ENCODE measurements at places on chromosomes 6 and 20. TPM values are rescaled to one million over a fixed set of nuclear protein-coding genes. Genes with fewer than 3 reads are reported as not detected.

Gene EMILIN3
- total RNA-seq = not detected

Gene CRISP3
- not detected for total RNA-seq

Gene ALDH8A1
- total RNA-seq = 1.0 TPM

Gene PLA2G7
- total RNA-seq = not detected

Gene NKAIN2
- total RNA-seq = not detected

Gene NFATC2
- total RNA-seq = 62.0 TPM

Gene POU5F1
- 0.20 TPM for total RNA-seq

Gene FOXS1
- total RNA-seq = not detected

Gene TAF11
- total RNA-seq = 30.2 TPM

Gene MATN4
- 0.17 TPM for total RNA-seq

Gene VWA7
- total RNA-seq = 5.2 TPM

Gene TNXB
- 3.9 TPM for total RNA-seq

- no peaks in the 10 kb centered on the region for H3K4me1 ChIP-seq
- H3K4me3 ChIP-seq = no peak overlapping the region
- DNase-seq = no peak
- H3K27me3 ChIP-seq = no peaks in the 10 kb centered on the region
- no peak overlapping the region for H3K27ac ChIP-seq
These were observed 243.2 kb upstream of the TENT5A start for GRCh38 chr6:81995548-81996289.

- DNase-seq = no peak
- H3K27me3 ChIP-seq = peaks cover 33% of the 10 kb centered on the region
- H3K4me1 ChIP-seq = peaks cover 2% of the 10 kb centered on the region
- H3K27ac ChIP-seq = no peak overlapping the region
- no peak overlapping the region for H3K4me3 ChIP-seq
These were observed 122.4 kb downstream of the MCHR2 start for GRCh38 chr6:99871641-99872040.

GRCh38 chr6:46491628-46492547 is 639 bp upstream of the RCAN2 start:
- H3K36me3 ChIP-seq = no peaks in the 10 kb centered on the region
- no peak for DNase-seq
- H3K4me1 ChIP-seq = peaks cover 6% of the 10 kb centered on the region
- H3K27ac ChIP-seq = no peak overlapping the region
- peak overlapping the region; percentile 9 for H3K4me3 ChIP-seq

GRCh38 chr6:29685718-29686326 is 4.9 kb upstream of the ZFP57 start:
- no peak overlapping the region for H3K4me3 ChIP-seq
- H3K27ac ChIP-seq = no peak overlapping the region
- no peak for DNase-seq

GRCh38 chr6:165077876-165078275 is 231.5 kb downstream of the C6orf118 start:
- H3K36me3 ChIP-seq = no peaks in the 10 kb centered on the region
- H3K27ac ChIP-seq = no peak overlapping the region
- no peak for DNase-seq
- no peak overlapping the region for H3K4me3 ChIP-seq
- H3K27me3 ChIP-seq = no peaks in the 10 kb centered on the region
- no peaks in the 10 kb centered on the region for H3K4me1 ChIP-seq

GRCh38 chr6:128525406-128525805 is 5.0 kb upstream of the PTPRK start:
- H3K4me3 ChIP-seq = no peak overlapping the region
- DNase-seq = no peak
- no peaks in the 10 kb centered on the region for H3K36me3 ChIP-seq
- H3K27me3 ChIP-seq = peaks cover 41% of the 10 kb centered on the region
- H3K4me1 ChIP-seq = no peaks in the 10 kb centered on the region

DNA sequence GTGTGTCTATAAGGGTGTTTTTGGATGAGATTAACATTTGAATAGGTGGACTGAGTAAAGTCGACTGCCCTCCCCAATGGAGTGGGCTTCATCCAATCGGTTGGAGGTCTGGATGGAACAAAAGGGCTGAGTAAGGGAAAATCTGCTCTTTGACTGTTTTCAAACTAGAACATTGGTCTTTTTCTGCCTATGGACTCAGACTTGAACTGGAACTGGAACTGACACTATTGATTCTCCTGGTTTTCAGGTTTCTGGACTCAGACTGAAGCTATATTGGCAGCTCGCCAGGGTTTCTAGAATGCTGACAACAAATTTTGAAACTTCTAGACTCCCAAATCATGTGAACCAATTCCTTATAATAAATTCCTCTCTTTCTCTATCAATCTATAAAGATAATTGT is 498.9 kb upstream of the EPHA7 start:
- H3K36me3 ChIP-seq = no peaks in the 10 kb centered on the region
- H3K27me3 ChIP-seq = no peaks in the 10 kb centered on the region
- H3K4me3 ChIP-seq = no peak overlapping the region

DNA sequence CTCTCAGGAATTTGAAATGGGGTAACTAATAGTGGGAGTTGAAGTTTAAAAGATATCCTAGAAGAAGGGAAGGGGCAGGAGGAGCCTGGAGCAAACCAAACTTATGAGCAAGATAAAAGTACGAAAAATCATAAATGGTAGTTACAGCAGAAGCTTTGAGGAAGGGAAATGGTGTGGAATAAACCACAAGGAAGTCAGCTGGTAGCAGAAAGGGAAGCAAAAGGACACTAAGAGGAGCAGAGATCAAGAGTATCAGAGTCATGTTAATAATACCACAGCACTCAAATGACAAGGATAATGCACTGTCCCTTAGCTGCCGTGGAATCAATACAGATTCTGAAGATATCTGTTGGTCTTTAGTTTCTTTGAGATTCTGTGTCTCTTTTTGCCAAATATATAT is 44.9 kb upstream of the CCDC28A start:
- H3K27ac ChIP-seq = no peak overlapping the region
- H3K4me1 ChIP-seq = peaks cover 2% of the 10 kb centered on the region
- peaks cover 2% of the 10 kb centered on the region for H3K27me3 ChIP-seq
- no peak overlapping the region for H3K4me3 ChIP-seq
- no peak for DNase-seq

DNA sequence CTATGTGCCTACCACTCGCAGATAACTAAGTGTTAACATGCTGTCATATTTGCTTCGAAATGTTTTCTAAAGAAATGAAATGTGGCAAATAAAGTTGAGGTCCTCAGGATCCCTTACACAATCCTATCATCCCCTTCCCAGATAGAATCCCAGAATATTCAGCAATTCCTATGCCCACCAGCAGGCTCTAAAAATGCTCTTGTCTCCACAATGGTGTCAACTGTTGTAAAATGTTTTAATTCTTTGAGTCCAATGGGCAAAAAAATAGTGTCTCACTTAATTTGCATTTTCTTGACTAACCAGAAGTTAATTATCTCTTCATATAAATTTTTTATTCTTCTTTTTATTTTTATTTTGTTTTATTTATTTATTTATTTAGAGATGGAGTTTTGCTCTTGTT is 103.9 kb upstream of the MAP7 start:
- H3K4me3 ChIP-seq = no peak overlapping the region
- H3K27me3 ChIP-seq = no peaks in the 10 kb centered on the region
- peaks cover 27% of the 10 kb centered on the region for H3K36me3 ChIP-seq
- H3K4me1 ChIP-seq = no peaks in the 10 kb centered on the region
- H3K27ac ChIP-seq = no peak overlapping the region

DNA sequence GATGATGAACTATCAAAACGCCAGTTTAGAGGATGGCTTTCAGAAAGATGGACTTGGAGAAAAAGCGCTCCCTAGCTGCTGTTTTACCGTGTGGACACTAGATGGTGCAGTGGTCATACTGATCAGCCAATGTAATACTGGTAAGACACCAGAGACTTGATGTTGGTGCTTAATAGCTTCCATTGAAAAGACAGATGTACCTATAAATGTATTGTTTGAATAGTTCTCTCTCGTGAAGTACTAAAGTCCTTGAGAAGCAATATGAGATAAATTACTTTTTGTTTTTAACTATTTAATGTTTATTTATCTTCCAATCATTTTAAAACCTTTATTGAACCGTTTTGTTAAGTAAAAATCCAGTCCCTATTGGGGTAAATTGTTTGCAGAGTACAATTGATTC is 63.9 kb upstream of the FUCA2 start:
- H3K4me3 ChIP-seq = no peak overlapping the region
- no peaks in the 10 kb centered on the region for H3K27me3 ChIP-seq
- H3K27ac ChIP-seq = no peak overlapping the region
- DNase-seq = peak; percentile 70

DNA sequence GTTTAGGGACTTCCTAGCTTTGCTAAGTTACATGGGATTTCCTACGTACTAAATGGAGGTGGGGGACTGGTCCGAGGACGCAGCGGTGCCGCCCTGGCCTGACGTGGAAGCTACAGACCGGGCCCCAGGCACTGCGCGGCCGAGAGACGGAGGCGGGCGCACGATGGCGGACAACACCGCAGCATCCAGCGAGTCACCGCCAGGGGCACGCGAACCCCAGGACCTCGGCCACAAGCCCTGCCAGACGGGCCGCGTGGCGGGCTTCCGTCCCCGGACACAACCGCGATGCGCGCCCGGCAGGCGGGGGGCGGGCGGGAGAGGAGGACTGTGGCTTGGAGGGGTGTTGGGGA is 1516.9 kb upstream of the DEFB115 start:
- no peak overlapping the region for H3K27ac ChIP-seq
- H3K27me3 ChIP-seq = no peaks in the 10 kb centered on the region
- H3K36me3 ChIP-seq = peaks cover 2% of the 10 kb centered on the region

- H3K4me3 ChIP-seq = no peak overlapping the region
- peaks cover 41% of the 10 kb centered on the region for H3K4me1 ChIP-seq
- peak overlapping the region; percentile 28 for H3K27ac ChIP-seq
- H3K36me3 ChIP-seq = peaks cover 3% of the 10 kb centered on the region
- peaks cover 41% of the 10 kb centered on the region for H3K27me3 ChIP-seq
These were observed 23.9 kb downstream of the RAET1L start for GRCh38 chr6:150001295-150002008.

DNA sequence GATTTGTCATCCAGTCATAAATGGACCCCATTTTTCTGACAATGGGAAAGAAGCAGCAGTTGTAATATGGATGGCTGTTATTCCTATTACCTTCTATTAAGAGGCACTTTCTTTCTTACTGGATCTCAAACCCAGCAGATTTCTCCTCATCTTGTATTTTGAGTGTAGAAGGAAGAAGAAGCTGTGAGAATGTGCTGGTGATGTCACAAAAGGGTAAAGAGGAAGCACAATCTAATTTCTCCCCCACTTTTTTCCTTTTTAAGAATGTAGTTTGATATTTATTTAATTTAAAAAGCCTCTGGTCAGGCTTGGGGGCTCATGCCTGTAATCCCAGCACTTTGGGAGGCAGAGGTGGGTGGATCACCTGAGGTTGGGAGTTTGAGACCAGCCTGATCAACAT is 100.0 kb upstream of the JARID2 start:
- no peaks in the 10 kb centered on the region for H3K4me1 ChIP-seq
- no peak for DNase-seq
- no peak overlapping the region for H3K27ac ChIP-seq
- H3K4me3 ChIP-seq = no peak overlapping the region
- H3K27me3 ChIP-seq = no peaks in the 10 kb centered on the region

- H3K27ac ChIP-seq = no peak overlapping the region
- H3K4me1 ChIP-seq = peaks cover 6% of the 10 kb centered on the region
- H3K4me3 ChIP-seq = no peak overlapping the region
- no peaks in the 10 kb centered on the region for H3K27me3 ChIP-seq
These were observed 10.7 kb downstream of the NELFCD start for GRCh38 chr20:58991715-58992114.

GRCh38 chr6:3803627-3804468 is 45.3 kb upstream of the FAM50B start:
- peaks cover 4% of the 10 kb centered on the region for H3K27me3 ChIP-seq
- no peak for DNase-seq
- no peak overlapping the region for H3K4me3 ChIP-seq

- peaks cover 6% of the 10 kb centered on the region for H3K27me3 ChIP-seq
- no peak overlapping the region for H3K4me3 ChIP-seq
- no peak for DNase-seq
- peaks cover 11% of the 10 kb centered on the region for H3K4me1 ChIP-seq
These were observed 4.9 kb upstream of the DEK start for GRCh38 chr6:18269253-18269652.

DNA sequence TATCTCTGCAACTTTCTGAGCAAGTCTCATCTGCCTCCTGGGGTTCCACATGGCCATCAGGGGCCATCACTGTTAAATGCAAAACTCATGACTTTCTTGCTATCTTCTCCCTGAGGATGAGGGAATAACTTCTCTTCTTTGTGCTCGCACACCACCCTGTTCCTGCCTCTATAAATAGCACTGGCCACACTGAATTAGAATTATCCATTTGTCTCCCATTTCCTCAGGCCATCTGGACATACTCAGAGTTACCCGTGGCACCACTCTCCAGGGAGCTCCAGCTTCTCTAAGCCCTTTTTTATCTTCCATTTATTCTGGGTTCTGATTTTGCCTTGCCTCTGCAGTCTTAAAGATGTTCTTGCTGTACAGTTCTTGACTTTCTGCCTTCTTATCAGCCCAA is 72.8 kb upstream of the ECI2 start:
- peaks cover 2% of the 10 kb centered on the region for H3K36me3 ChIP-seq
- H3K27ac ChIP-seq = peak overlapping the region; percentile 62
- no peak overlapping the region for H3K4me3 ChIP-seq
- H3K4me1 ChIP-seq = peaks cover 28% of the 10 kb centered on the region

- peaks cover 22% of the 10 kb centered on the region for H3K27me3 ChIP-seq
- no peak overlapping the region for H3K4me3 ChIP-seq
- H3K27ac ChIP-seq = no peak overlapping the region
- H3K4me1 ChIP-seq = no peaks in the 10 kb centered on the region
- DNase-seq = no peak
- no peaks in the 10 kb centered on the region for H3K36me3 ChIP-seq
These were observed 20.5 kb upstream of the FOXC1 start for GRCh38 chr6:1589208-1589607.

GRCh38 chr20:53579581-53580375 is 13.9 kb downstream of the ZNF217 start:
- peaks cover 96% of the 10 kb centered on the region for H3K4me1 ChIP-seq
- H3K27me3 ChIP-seq = no peaks in the 10 kb centered on the region
- H3K4me3 ChIP-seq = peak overlapping the region; percentile 72
- peak; percentile 30 for DNase-seq
- H3K36me3 ChIP-seq = peaks cover 80% of the 10 kb centered on the region

DNA sequence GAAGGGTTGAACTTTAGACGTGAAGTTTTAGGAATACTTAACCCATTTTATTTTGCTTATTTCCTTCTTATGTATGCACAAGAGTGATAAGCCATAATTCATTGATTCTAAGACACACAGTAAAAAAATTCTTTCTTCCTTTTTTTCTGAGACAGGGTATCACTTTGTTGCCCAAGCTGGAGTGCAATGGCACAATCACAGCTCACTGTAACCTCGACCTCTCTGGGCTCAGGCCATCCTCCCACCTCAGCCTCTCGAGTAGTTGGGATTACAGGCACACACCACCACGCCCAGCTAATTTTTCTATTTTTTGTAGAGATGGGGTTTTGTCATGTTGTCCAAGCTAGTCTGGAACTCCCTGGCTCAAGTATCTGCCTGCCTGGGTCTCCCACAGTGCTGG is 116.6 kb upstream of the RNF24 start:
- H3K4me1 ChIP-seq = peaks cover 36% of the 10 kb centered on the region
- H3K27me3 ChIP-seq = peaks cover 7% of the 10 kb centered on the region
- H3K27ac ChIP-seq = no peak overlapping the region
- DNase-seq = no peak
- H3K4me3 ChIP-seq = no peak overlapping the region
- H3K36me3 ChIP-seq = no peaks in the 10 kb centered on the region

- no peaks in the 10 kb centered on the region for H3K36me3 ChIP-seq
- H3K27ac ChIP-seq = no peak overlapping the region
- DNase-seq = no peak
- no peaks in the 10 kb centered on the region for H3K27me3 ChIP-seq
- no peak overlapping the region for H3K4me3 ChIP-seq
These were observed 654 bp downstream of the CST11 start for GRCh38 chr20:23451956-23452487.

GRCh38 chr20:2327620-2328555 is 32.1 kb downstream of the TGM3 start:
- no peaks in the 10 kb centered on the region for H3K36me3 ChIP-seq
- H3K27me3 ChIP-seq = peaks cover 13% of the 10 kb centered on the region
- H3K4me3 ChIP-seq = no peak overlapping the region
